Upper lobe of right lung (tissue), 1 donor: ENCODE measurements at places on chromosomes 4 and X.

DNA sequence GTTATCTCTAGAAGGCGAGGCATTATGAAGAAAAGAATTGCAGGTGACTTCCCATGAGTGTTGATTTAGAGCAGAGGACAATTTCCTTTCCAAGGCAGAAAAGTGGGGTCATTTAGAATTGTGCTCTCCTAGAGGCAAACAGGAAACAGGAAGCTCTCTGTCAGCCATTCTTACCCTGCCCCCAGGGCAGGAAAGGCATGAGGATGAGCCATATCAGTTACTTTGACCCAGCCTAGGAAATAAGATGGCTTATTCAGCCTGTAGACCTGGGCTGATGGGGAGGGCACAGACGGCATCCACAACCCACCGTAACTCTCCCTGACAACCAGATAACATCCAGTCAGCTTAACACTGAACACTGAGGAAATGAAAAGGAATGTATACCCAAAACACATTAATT is 88.8 kb upstream of the KDR start:
- DNase-seq = no peak

DNA sequence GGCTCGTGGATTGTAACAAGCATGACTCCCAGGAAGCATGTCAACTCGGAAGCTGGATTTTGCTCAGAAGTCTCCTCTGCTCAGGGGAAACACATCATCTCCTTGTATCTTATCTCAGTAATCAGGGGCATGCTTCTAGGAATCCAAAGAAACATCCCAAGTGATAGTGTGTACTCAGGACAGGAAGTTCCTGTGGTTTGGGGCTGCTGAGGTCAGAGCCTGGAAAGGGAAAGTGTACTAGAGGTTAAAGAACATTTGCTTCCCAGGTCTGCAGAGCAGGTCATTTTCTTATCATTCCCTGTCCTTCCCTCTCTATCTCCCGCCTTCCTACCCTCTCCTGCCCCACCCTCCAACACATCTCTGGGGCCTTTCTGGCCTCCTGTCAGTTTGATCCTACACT is 38.8 kb downstream of the SLC34A2 start:
- no peak for DNase-seq

DNA sequence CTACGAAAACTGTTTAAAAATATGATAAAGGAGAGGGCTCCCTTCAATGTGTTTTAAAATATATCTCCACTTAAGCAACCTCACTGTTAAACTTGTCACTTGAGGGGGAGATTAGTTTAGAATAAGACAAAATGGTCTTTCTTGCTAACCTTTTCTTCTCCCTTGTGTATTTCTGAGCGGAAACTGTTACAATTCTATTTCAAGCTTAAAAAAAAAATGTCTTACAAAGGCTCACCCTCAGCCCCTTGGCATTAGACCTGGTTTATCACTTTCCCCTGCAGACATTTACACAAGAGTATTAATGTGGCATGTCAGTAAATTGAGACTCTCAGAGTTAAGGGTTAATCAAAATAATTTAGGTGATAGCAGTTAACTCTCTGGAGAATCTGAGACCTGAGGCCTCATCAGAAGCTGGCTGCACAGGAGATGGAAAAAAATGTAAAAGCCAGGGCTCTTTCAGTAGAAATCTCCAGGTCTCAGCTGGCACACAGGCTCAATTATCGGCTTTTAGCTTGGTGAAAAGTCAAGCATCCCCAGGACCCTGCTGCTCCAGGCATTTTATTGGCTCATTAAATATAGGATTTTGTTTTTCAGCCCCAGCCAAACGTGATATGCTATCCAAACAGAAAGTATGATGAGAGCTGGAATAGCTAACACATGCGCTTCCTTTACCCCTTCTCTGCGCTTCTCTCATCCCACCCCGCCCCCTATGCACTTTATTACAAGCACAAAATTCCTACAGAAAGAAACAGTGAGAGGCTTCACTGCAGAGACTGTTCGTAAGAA is 130.5 kb downstream of the PPA2 start:
- no peak for DNase-seq

- DNase-seq = no peak
Measured at GRCh38 chr4:108601106-108601505, 19.3 kb upstream of the RPL34 start.

GRCh38 chr4:53545273-53545672 is 46.0 kb downstream of the LNX1 start:
- no peak for DNase-seq
